ENCODE measurements at places on chromosomes 3 and 15. TPM values are rescaled to one million over a fixed set of nuclear protein-coding genes. Genes with fewer than 3 reads are reported as not detected.

The GALNT15 gene
- total RNA-seq, result 20.2 TPM

The CLDN16 gene
- under 0.01 TPM for total RNA-seq

The C3orf20 gene
- total RNA-seq, result 0.09 TPM

The KATNBL1 gene
- 30.1 TPM for total RNA-seq

The CASR gene
- total RNA-seq, result not detected

The ERC2 gene
- total RNA-seq, result not detected

The ZNF639 gene
- total RNA-seq, result 35.4 TPM

The ANKUB1 gene
- total RNA-seq, result not detected

The OR5H6 gene
- not detected for total RNA-seq

The DLL4 gene
- total RNA-seq, result 0.46 TPM

The CCRL2 gene
- total RNA-seq, result 0.09 TPM

The SOX14 gene
- not detected for total RNA-seq

The CYP11A1 gene
- 1.1 TPM for total RNA-seq

The CD47 gene
- 60.6 TPM for total RNA-seq

The RBP2 gene
- total RNA-seq, result not detected

The CNOT10 gene
- total RNA-seq, result 24.6 TPM

The ZPLD1 gene
- 0.28 TPM for total RNA-seq

The FBXW12 gene
- total RNA-seq, result not detected

The CCR1 gene
- total RNA-seq, result 1.3 TPM

The ITIH1 gene
- total RNA-seq, result 0.18 TPM

The SCG3 gene
- total RNA-seq, result not detected

The GRAMD1C gene
- 1.3 TPM for total RNA-seq

The PARP15 gene
- total RNA-seq, result 0.14 TPM

The LIPH gene
- total RNA-seq, result not detected

The MESP1 gene
- total RNA-seq, result 0.28 TPM

The PROS1 gene
- 19.2 TPM for total RNA-seq

The CLRN1 gene
- total RNA-seq, result not detected

The PATL2 gene
- 0.43 TPM for total RNA-seq

All from smooth muscle cell of bladder (primary cell).